Posterior cingulate gyrus (tissue), 11 donors: ENCODE measurements at places on chromosomes 6 and 20.

- no peak for DNase-seq
Measured at GRCh38 chr6:170429450-170429849, 122.9 kb downstream of the FAM120B start.

DNA sequence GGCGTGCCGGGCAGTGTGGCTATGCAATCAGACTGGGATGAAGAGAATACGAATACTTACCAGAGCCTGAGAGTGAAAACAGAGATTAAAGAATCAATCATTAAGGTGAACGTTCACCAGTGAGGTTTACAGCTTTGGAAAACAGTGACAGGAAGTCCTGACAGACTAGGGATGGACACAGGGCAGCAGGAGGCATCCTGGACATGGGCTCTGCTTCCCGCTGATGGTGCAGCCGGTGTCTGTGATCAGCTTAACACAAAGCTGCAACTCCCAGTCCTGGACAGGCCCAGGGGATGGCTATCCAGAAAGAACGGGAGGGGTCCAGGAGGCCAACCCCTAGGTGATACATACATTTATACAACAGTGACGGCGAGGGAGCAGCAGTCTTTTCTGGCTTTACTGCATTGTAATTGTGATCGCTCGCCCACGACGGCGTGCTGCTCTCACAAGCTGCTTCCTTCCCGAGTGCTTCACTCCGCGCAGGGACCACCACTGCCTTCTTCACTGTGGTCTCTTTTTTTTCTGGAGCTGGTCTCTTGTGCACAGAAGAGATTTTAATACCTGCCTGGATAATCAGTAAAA, 20.7 kb downstream of the DIDO1 start:
- no peak for DNase-seq

DNA sequence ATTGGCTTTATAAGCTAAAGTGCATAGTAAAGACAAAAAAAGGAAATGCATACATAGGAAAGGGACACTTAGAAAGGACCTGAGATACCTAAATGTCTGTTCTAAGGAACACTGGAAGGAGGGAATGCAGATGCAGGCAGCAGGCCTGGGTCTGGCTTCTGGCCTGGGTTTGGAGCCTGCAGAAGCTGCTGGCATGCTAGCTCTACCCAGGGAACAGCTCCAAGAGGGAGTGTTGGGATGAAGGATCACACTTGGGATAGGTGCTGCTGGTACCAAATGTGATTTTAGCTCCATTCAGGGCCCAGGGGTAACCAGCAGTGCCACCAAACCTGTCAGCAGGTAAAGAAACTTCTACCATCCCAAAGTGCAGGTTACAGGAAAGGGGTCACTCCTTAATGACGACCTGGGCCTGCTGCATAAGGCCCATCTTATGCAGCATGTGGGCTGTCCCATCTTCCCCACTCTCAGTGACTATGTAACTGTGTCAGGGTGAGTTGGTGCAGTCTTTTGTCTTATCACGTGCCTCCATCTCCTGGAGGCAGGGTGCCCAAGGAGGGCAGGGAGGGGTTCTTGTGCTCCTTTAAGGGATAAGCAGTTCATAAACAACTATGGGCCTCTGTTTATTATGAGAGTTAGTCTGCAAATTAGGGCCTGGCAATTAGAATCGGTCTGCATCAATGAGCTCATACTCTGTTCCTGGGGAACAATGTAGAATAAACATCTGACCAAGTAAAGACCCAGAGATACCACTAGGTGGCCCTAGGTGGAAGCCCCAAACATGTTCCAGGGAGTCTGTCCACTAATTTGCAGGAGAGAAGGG, 26.9 kb downstream of the DDX27 start:
- peak; percentile 39 for DNase-seq

DNA sequence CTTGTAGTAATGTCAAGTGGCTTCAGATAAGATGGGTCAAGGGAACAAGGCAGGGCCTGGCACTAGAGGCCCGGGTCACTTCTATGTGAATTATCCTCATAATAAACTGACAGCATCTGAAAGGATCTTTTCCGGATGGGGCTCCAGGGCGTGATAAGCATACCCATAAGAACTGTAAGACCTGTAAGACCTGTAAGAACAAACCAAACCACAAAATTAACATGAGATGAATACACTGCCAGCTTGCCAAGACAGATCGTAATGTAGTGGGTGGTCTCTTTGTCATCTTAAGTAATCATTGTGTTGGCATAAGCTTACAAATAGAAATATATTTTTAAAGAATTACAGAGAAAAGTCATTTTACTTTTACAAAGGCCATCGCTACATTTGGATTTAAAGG, 334.9 kb downstream of the RFPL4B start:
- no peak for DNase-seq

DNA sequence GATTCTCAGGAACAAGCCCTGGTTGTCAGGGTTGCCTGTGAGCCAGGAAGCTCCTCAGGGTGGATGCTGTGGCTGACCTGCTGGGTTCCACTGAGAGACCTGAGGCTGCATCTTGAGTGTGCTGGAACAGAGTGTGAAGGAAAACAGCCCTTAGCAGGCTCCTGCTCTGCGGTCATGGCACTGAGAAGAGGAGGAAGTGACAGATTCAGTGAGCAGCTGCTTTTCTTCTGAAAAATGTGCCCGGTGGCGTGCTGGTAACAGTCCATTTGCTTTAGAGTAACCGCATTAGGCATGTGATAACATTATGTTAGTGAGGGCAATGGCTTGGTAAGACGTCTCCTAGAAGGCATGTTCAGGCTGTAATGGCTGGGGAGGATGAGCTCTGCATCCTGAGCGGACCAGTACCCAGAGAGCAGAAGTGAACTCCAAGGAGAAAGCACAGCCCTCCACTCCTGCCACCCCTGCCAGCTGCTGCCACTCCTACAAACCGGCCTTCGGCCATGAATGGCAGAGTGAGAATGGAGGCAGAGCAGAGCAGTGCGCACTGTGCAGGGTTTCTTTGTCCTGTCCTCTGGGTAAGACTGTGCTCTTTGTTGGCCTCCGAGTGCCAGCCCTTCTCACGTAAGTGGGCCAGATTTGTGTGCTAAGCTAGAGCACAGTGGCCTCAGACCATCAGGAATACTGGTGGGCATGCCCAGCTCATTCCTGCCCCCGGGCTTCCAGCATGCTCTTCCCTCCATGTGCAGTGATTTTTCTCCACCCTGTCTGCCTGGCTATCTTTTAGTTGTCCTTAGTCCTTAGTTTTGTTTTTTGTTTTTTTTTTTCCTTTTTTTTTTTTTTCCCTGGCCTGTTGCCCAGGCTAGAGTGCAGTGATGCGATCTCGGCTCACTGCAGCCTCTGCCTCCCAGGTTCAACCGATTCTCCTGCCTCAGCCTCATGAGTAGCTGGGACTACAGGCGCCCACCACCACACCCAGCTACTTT, 98.1 kb upstream of the VSTM2L start:
- peak; percentile 35 for DNase-seq

- DNase-seq, result no peak
Measured at GRCh38 chr20:47468290-47469050, 33.2 kb upstream of the NCOA3 start.

- no peak for DNase-seq
Measured at GRCh38 chr6:143575440-143575839, 63.9 kb upstream of the FUCA2 start.

GRCh38 chr6:40732878-40733277, 145.7 kb upstream of the LRFN2 start:
- DNase-seq, result no peak

DNA sequence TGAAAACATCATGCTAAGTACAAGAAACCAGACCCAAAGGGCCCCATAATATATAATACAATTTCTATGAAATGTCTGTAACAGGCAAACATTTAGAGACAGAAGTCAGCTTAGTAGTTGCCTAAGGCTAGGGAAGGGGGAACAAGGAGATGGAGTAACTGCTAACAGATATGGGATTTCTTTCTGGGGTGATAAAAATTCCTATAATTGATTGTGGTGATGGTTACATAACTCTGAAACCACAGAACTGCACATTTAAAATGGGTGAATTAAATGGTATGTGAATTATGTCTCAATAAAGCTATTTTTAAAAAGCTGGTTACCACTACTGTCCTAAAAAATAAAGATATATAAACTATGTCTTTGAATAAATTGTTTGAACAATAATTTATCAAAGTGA, 3.2 kb downstream of the CEP162 start:
- no peak for DNase-seq

- DNase-seq, result no peak
Measured at GRCh38 chr6:141140905-141141304, 991.8 kb upstream of the GJE1 start.

DNA sequence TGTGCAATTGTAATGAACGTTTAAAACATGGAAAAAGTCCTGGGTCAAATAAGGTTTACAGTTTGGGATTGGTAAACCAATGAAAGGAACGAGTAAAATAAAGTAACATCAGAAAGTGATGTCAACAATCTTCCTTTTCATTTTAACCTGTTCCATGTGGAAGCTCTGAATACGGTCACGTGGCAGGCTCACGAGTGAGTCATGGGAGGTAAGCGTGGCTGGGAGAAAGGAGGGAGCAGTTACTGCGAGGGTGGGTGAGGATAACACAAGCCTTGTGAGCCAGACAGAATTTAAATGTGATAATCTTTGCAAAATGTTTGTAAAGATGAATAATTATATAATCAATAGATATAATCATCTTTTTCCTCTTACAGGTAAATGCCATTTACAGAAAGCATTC, 171.3 kb upstream of the HDAC2 start:
- DNase-seq, result no peak

- DNase-seq, result no peak
Measured at GRCh38 chr6:66429210-66429609, 722.2 kb upstream of the EYS start.

DNA sequence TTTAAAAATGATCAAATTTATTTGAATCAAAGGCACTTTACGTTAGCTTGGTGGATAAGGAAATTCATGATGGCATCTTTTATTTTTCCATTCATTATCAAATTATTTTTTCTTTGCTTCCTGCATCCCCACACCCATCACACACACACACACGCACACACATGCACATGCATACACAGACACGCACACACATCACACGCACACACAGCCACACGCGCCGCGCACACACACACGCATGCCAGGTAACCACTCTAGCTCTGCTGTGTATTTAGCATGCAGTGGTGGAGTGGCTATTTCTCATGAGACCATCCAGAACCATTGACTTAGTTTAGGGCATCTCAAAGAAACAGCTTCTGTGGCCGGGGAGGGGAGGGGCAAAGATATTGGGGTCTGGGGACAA, 47.0 kb downstream of the GNAS start:
- DNase-seq, result no peak

DNA sequence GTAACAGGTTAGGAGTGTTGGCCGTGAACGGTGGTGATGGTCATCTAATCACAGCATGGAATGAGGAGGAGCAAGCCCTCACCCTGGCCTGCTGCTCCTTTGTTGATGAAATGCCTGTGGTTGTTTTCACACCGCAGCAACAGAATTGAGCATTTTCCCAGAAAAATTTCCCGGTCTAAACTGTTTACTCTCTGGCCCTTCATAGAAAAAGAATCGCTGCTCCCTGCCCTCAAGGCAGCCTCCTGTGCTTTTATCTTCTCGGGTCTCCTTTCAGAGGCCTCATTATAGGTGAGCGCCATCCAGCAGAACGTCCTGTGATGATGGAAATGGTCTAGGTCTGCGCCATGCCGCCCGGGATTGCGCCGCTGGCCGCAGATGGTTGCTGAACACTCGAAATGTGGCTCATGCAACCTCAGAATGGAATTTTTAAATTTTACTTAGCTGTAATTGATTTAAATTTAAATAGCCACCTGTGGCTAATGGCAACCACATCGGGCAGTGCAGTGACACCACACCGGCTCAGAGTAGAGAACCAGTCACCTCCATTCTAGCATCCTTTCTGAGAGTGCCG, 30.2 kb downstream of the PHACTR3 start:
- peak; percentile 28 for DNase-seq

- no peak for DNase-seq
Measured at GRCh38 chr6:134667111-134667510, 282.8 kb downstream of the ALDH8A1 start.
